Testis (tissue), 5 donors: ENCODE measurements at places on chromosomes 13 and 19. TPM values are rescaled to one million over a fixed set of nuclear protein-coding genes. Genes with fewer than 3 reads are reported as not detected.

Gene FOXA3
- total RNA-seq: 1.7 TPM

Gene ZNF880
- total RNA-seq: 27.6 TPM

Gene TBC1D17
- total RNA-seq: 49.1 TPM

Gene MYO16
- 4.0 TPM for total RNA-seq

Gene ZNF587
- 30.8 TPM for total RNA-seq

Gene C19orf85
- not detected for total RNA-seq

Gene C19orf81
- total RNA-seq: 10.2 TPM

Gene GPR4
- 1.9 TPM for total RNA-seq

Gene ZNF221
- 9.1 TPM for total RNA-seq

Gene ANKLE1
- total RNA-seq: 3.1 TPM

Gene PLA2G4C
- total RNA-seq: 28.0 TPM

Gene RAB3A
- total RNA-seq: 2.8 TPM

Gene SLC44A2
- total RNA-seq: 360 TPM

Gene STX10
- total RNA-seq: 27.2 TPM

Gene KLK4
- total RNA-seq: 0.55 TPM

Gene SIGLEC10
- total RNA-seq: 2.2 TPM

Gene LEUTX
- not detected for total RNA-seq

Gene SHFL
- 25.8 TPM for total RNA-seq

Gene MATK
- total RNA-seq: 10.1 TPM

Gene PRODH2
- 0.99 TPM for total RNA-seq

Gene MUC16
- 2.6 TPM for total RNA-seq

Gene KCNN1
- total RNA-seq: 15.9 TPM

Gene ANGPTL4
- 18.5 TPM for total RNA-seq

Gene TNFRSF19
- 8.4 TPM for total RNA-seq

Gene PTOV1
- total RNA-seq: 260 TPM

Gene ATP4B
- not detected for total RNA-seq

Gene EFNA2
- total RNA-seq: 1.5 TPM

Gene ZNF837
- total RNA-seq: 9.3 TPM

Gene SIGLEC12
- not detected for total RNA-seq

Gene CEACAM4
- total RNA-seq: not detected

Gene FCAR
- total RNA-seq: not detected

Gene PSG1
- not detected for total RNA-seq

Gene AP1M1
- 145 TPM for total RNA-seq

Gene CGB3
- not detected for total RNA-seq

Gene PAN3
- total RNA-seq: 74.8 TPM

Gene LSR
- total RNA-seq: 195 TPM

Gene CCDC97
- 36.2 TPM for total RNA-seq

Gene CLDN10
- 1.8 TPM for total RNA-seq

Gene MIER2
- 47.6 TPM for total RNA-seq

Gene SYT3
- 2.5 TPM for total RNA-seq

Gene SIGLECL1
- 18.7 TPM for total RNA-seq

Gene FUT1
- 2.0 TPM for total RNA-seq

Gene APOC4
- not detected for total RNA-seq

Gene ZNF534
- total RNA-seq: 8.3 TPM

Gene RGL3
- 3.6 TPM for total RNA-seq

Gene ZNF784
- total RNA-seq: 10.3 TPM
